SK-N-MC (cell line): ENCODE measurements at places on chromosomes 2 and 18.

GRCh38 chr2:230879271-230879882 is 14.6 kb downstream of the ITM2C start:
- no peak for DNase-seq

DNA sequence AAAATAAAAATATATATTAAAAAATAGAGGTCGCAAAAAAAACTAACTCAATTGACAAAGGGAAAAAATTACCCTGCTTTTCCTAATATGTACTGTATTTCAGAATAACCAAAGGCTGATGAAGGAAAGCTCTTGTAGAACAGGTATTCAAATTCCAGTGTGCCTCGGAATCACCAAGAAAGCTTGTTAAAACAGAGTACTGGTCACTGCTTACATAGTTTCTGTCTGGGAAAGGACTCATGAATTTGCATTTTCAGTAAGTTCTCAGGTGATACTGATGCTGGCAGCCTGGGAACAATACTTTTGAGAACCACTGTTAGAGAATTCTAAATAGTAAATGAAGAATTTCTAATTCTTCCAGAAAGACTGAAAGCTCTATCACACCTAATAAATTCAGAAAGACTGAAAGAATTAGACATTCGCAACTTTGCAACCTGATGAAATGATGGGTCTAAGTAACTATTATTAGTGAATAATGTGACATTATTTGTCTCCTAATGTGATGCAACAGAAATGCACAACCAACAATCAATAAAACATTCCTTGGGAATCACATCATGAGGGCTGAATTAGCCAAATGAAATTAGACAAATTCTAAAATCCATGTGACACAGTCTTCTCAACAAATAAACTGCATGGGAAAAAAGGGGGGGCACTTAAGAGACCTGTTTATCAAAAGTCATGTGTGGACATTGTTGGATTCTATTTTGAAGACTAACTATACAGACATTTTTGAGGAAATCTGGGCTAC is 21.9 kb downstream of the RPRD1A start:
- DNase-seq = no peak

GRCh38 chr2:120593921-120594686 is 141.6 kb upstream of the GLI2 start:
- no peak for DNase-seq

DNA sequence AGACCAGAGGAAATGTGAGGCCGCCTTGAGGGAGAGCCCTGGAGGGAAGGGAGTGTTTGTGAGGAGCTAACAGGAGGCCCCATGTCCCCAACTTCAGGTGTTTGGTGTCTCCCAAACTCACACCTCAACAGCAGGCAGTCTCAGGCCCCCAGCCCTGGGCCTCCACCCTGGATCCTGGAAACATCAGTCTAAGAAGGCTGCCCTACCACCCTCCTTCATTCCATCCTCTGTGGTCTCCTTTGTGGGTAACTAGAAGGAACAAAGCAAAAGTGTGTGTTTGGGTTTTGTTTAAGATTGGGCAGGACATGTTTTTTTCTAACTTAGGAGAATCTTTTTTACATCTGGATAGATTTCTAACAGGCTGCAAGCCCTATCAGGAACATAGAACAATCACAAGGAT is 404.3 kb downstream of the BCL11A start:
- no peak for DNase-seq

GRCh38 chr2:123448801-123449200 is 576.3 kb upstream of the CNTNAP5 start:
- DNase-seq = no peak

- DNase-seq = no peak
Measured at GRCh38 chr18:14914771-14915170, 166.8 kb downstream of the ANKRD30B start.
